ENCODE measurements at places on chromosomes 1 and 21.

GRCh38 chr1:241944300-241944699, 13.3 kb upstream of the BECN2 start:
- DNase-seq, result no peak

DNA sequence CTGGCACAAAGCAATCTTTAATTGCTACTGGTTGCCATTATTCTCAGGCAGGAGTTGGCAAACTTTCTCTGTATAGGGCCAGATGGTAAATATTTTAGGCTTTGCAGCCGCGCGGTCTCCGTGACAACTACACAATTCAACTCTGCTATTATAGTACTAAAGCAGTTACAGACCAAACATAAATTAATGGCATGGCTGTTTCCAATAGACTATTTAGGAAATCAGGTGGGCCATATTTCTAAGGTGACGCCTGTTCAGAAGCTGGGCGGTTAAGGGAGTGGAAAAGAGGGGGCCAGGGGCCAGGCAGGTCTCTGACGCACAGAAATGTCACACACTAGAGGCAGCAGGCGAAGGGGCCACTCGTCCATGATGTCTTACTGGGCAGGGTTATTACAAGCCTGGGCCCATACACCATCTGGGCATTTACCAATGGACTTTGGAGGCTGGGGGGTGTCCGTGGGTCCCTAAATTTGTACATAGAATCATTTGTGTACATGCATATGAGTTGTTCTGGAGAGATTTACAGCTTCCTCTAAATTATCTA, 80.1 kb downstream of the STUM start:
- no peak for DNase-seq

- DNase-seq, result no peak
These were observed 19.3 kb downstream of the IARS2 start for GRCh38 chr1:220113136-220113695.

GRCh38 chr1:118960026-118960561, 28.0 kb downstream of the TBX15 start:
- DNase-seq, result no peak

- DNase-seq, result no peak
These were observed 3.6 kb downstream of the PEA15 start for GRCh38 chr1:160208557-160209320.

GRCh38 chr1:87208931-87209330, 119.7 kb upstream of the LMO4 start:
- no peak for DNase-seq

DNA sequence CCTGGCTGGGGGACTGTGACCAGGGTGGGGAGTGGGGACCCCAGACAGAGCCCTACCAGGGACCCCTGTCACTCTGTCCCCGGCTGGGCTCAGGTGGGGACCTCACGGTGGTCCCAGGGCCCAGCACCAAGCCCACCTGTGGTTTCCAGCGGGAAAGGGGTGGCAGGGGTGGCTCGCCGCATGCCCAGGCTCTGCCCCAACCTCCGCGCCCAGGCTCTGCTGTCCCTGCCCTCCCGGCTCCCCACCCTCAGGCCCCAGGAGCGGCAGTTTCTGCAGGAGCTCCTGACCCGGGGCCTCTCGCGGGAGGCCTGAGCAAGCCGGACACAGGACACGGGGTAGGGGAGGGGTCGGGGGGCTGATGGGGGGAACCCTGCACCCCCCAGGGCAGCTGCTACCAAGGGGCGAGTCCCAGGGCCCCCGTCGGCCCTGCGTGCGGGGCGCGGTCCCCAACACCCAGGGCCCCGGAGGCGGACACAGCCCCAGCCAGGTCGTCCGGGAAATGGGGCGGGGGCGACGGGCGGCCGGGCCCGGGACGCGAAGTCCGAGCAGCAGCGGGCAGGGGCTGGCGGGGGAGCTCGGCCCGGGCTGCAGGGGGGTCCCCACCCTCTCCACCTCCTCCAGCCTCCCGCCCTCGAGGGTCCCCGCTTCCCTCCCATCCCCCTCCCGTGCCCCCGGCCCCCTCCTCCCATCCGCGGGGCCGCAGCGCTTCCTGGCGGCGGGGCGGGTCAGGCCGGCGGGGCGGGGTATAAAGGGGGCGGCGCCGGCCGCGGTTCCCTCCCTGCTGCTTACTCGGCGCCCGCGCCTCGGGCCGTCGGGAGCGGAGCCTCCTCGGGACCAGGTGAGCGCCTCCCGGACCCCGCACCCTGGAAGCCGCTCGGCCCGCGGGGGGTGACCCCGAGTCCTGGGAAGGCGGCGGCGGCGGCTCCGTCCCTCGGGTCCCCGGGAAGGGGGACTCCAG, at the start of gene COL6A2:
Gene COL6A2 (plus strand): TSS at position 777 of the 958 bp plus-strand sequence.
- DNase-seq, result peak; percentile 66

DNA sequence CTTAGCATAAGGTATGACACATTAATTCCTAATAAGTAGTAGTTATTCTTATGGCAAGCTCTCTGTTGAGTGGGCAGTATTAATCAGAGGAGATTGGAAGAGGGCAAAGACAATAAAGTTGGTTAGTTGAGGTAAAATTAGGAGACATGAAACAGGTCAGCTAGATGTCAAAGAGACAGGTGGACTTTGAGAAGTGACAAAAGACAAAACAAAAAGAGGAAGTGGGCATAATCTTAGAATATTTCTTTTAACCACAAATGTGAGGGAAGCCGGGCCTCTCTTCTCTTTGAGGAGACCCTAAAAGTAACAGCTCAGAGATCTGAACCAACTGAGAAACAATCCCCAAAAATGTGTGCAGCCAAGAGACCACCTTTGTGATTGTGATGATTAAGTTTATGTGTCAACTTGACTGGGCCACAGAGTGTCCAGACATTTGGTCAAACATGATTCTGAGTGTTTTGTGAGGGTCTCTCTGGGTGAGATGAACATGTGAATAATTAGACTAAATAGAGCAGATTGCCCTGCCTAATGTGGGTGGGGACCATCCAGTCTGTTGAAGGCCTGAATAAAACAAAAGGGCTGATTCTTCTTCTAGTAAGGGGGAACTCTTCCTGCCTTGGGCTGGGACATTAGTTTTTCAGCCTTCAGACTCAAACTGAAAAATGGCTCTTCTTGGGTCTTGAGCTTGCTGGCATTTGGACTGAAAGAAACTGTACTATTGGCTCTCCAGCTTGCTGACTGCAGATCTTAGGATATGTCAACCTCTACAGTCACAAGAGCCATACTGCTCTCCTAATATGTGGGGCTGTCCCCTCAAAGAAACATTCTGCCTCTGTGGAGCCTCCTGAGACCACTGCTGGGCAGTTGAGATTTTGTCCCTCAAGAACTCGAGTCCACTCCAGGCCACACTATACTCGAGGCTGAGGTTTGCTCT, 40.0 kb downstream of the FCRL5 start:
- no peak for DNase-seq

DNA sequence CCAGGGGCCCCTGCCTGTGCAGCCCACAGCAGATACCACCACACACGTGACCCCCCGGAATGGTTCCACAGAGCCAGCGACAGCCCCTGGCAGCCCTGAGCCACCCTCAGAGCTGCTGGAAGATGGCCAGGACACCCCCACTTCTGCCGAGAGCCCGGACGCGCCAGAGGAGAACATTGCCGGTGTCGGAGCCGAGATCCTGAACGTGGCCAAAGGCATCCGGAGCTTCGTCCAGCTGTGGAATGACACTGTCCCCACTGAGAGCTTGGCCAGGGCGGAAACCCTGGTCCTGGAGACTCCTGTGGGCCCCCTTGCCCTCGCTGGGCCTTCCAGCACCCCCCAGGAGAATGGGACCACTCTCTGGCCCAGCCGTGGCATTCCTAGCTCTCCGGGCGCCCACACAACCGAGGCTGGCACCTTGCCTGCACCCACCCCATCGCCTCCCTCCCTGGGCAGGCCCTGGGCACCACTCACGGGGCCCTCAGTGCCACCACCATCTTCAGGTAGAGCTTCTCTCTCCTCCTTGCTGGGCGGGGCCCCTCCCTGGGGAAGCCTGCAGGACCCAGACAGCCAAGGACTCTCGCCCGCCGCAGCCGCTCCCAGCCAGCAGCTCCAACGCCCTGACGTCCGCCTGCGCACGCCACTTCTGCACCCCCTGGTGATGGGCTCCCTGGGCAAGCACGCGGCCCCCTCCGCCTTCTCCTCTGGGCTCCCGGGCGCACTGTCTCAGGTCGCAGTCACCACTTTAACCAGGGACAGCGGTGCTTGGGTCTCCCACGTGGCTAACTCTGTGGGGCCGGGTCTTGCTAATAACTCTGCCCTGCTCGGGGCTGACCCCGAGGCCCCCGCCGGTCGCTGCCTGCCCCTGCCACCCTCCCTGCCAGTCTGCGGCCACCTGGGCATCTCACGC, 51.0 kb downstream of the COL18A1 start:
- no peak for DNase-seq
